Left forelimb (tissue), 1 donor: ENCODE measurements at places on chromosomes 11 and 22.

DNA sequence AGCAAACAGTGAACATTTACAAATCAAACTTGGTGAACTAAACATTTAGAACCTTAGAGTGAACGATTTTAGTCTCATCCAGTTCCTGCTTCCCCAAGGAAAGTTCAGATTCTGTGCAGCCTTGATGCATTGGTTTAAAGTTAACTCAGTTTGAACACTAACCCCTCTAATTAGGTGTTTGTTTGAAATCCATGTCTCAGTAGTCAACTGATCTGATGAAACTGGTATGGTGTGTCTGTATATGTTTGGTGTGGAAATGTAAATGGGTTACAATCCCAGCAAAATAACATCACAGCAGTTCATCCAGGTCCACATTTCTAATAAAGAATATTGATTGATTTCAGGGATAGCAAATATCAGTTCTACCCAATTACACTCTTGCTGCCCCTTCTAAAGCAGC, 532.0 kb downstream of the NTM start:
- DNase-seq, result no peak

DNA sequence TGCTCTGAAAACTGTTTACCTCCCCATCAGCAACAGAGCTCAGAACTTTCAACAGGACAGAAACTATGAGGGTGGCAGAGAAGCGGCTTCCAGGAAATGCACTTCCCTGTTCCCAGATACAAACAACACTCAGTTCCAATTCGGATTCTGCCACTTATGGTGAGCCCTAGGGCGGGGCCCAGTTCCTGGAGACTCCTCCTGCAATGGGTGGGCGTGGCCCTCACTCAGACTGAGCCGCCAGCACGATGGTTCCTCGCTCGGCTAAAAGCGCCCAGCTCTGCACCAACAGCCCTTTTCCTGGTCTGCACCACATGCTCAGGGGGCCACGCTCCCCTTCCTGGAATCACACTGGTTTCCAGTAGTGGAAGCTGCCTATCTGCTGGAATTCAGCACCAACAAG, 314.1 kb downstream of the CTTN start:
- DNase-seq, result no peak

- peak; percentile 80 for DNase-seq
Observed at GRCh38 chr22:20268279-20269012, at the start of gene RTN4R. RTN4R (minus strand) TSS chr22:20268318; CDS start chr22:20268092, 226 bp downstream.

- DNase-seq, result no peak
Observed at GRCh38 chr11:100789500-100789899, 102.4 kb downstream of the ARHGAP42 start.

- DNase-seq, result no peak
Observed at GRCh38 chr11:92638678-92639077, 330.8 kb upstream of the MTNR1B start.

DNA sequence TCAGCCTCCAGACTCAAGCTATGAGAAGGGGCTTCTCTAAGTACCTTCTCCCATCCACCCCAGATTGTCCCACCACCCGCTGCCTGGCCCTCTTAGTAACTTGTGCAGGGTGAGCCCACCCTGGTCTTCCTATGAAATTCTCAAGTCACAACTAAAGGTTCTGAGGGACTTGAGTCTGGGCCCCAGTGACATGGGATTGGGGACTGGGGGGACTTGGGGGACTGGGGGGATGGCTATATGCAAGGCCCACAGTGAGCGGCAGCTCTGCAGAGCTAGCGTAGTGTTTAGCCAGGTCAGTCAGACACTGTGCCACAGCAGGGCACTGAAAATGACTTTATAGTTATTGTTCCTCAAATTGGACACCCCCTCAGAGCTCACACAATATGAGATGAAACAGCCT, 622.3 kb upstream of the CADM1 start:
- DNase-seq, result peak; percentile 58
